ENCODE measurements at places on chromosomes 2 and 18. TPM values are rescaled to one million over a fixed set of nuclear protein-coding genes. Genes with fewer than 3 reads are reported as not detected.

- no peak overlapping the region for H3K27ac ChIP-seq
- no peaks in the 10 kb centered on the region for H3K4me1 ChIP-seq
- DNase-seq = no peak
- H3K4me3 ChIP-seq = no peak overlapping the region
Observed at GRCh38 chr18:53796040-53796729, 428.3 kb downstream of the MBD2 start.

The CHST9 gene
- polyA plus RNA-seq = not detected

GRCh38 chr2:86622519-86623042 lies 1.1 kb downstream of the RNF103 start:
- DNase-seq = peak; percentile 57
- H3K4me1 ChIP-seq = peaks cover 17% of the 10 kb centered on the region
- peak overlapping the region; percentile 71 for H3K4me3 ChIP-seq
- H3K36me3 ChIP-seq = peaks cover 1% of the 10 kb centered on the region
- no peaks in the 10 kb centered on the region for H3K27me3 ChIP-seq

- H3K27me3 ChIP-seq = no peaks in the 10 kb centered on the region
- H3K27ac ChIP-seq = no peak overlapping the region
- H3K36me3 ChIP-seq = no peaks in the 10 kb centered on the region
- no peak for DNase-seq
- H3K4me1 ChIP-seq = no peaks in the 10 kb centered on the region
- no peak overlapping the region for H3K4me3 ChIP-seq
Observed at GRCh38 chr18:3485153-3486149, 35.5 kb downstream of the TGIF1 start.

The RTKN gene
- 5.1 TPM for polyA plus RNA-seq

DNA sequence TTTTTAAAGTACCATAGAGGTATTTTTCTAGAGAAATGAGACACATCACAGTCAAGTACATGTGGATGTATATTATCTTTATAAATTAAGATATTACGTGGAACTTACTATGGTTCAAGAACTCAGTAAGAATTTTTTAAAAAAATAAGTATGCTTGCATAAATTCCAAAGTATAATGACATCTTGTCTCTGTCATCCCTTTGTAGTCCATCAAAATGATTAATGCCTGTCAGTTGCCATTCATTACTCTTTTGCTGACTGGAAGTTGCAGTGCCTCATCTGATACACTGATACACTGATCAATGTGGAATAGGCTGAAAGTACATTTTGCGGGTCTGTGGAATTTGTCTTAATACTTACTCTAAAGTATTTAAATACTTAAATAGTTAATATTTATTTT lies 177.2 kb downstream of the GALNT13 start:
- no peak overlapping the region for H3K27ac ChIP-seq
- H3K4me1 ChIP-seq = no peaks in the 10 kb centered on the region
- H3K27me3 ChIP-seq = no peaks in the 10 kb centered on the region
- DNase-seq = no peak

DNA sequence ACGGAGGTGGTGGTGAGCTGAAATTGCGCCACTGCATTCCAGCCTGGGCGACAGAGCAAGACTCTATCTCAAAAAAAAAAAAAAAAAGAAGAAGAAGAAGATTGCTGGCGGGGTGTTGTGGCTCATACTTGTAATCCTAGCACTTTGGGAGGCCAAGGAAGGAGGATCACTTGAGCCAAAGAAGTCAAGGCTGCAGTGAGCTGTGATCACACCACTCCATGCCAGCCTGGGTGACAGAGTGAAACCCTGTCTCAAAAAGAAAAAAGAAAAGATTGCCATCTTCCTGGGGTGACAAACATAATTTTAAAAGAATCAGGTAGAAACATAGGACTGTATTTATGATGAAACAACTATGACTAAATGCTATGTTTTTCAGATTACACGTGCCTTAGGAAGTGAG lies 55.1 kb upstream of the EML4 start:
- no peak overlapping the region for H3K27ac ChIP-seq
- peaks cover 71% of the 10 kb centered on the region for H3K4me1 ChIP-seq
- H3K27me3 ChIP-seq = no peaks in the 10 kb centered on the region
- no peak overlapping the region for H3K4me3 ChIP-seq
- H3K36me3 ChIP-seq = no peaks in the 10 kb centered on the region

DNA sequence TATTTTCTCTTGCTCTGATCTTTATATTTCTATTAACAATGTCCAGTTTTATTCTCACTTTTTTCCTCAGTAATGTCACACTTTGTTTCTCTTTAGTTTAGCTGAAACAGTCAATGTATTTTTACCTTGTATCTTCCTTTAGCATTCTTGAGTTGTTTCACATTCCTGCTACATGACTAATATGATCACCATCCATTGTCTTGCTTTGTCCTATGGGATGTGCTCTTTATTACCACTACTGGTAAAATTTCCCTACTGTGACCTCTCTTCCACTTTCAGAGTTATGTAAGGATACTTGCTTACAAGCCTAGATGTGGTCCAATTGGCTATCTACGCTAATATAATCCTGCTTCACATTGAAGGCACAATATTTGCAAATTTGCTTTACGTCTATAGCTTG lies 457.9 kb downstream of the PIK3C3 start:
- no peaks in the 10 kb centered on the region for H3K4me1 ChIP-seq
- no peak for DNase-seq
- H3K27ac ChIP-seq = no peak overlapping the region
- no peaks in the 10 kb centered on the region for H3K36me3 ChIP-seq

DNA sequence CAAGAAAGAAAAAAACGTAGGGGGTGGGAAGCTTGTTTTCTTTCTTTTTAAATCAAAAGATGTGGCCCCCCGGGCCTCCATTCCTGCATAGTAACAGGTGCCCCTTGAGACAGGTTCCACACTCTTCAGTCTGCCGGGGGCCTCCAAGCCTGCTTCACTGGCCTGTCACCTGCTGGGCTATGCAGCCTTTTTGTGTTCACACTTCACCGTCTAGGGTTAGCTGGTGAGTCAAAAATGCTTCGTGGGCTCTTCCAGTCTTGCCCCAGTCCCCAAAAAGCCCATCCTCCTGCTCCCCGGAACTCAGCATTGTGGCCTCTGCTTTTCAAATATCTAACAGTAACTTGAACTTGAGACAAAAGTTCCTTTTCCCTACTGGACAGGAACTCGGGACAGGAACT lies 67.9 kb downstream of the POLR1A start:
- DNase-seq = peak; percentile 25
- peak overlapping the region; percentile 99 for H3K27ac ChIP-seq
- H3K36me3 ChIP-seq = no peaks in the 10 kb centered on the region
- no peaks in the 10 kb centered on the region for H3K27me3 ChIP-seq

GRCh38 chr2:207165121-207166038 lies at the start of gene KLF7:
TSS of gene KLF7 (minus strand) at chr2:207165948. CDS start at chr2:207165568, 380 bp downstream.
- no peaks in the 10 kb centered on the region for H3K27me3 ChIP-seq
- no peaks in the 10 kb centered on the region for H3K36me3 ChIP-seq
- peak; percentile 76 for DNase-seq

GRCh38 chr2:174350018-174350417 lies 15.3 kb downstream of the SP9 start:
- H3K36me3 ChIP-seq = peaks cover 12% of the 10 kb centered on the region
- DNase-seq = no peak
- H3K4me3 ChIP-seq = no peak overlapping the region
- H3K27me3 ChIP-seq = peaks cover 5% of the 10 kb centered on the region

- peak overlapping the region; percentile 56 for H3K4me3 ChIP-seq
- H3K27ac ChIP-seq = no peak overlapping the region
- DNase-seq = peak; percentile 62
- H3K27me3 ChIP-seq = no peaks in the 10 kb centered on the region
- H3K36me3 ChIP-seq = no peaks in the 10 kb centered on the region
- H3K4me1 ChIP-seq = peaks cover 42% of the 10 kb centered on the region
Observed at GRCh38 chr2:19362755-19363473, 4.5 kb upstream of the OSR1 start.

GRCh38 chr2:8590938-8591337 lies 90.9 kb upstream of the ID2 start:
- peaks cover 4% of the 10 kb centered on the region for H3K4me1 ChIP-seq
- no peak overlapping the region for H3K27ac ChIP-seq
- H3K4me3 ChIP-seq = no peak overlapping the region
- H3K36me3 ChIP-seq = no peaks in the 10 kb centered on the region
- H3K27me3 ChIP-seq = peaks cover 12% of the 10 kb centered on the region
- DNase-seq = no peak

The KCNS3 gene
- not detected for polyA plus RNA-seq

The TSPYL6 gene
- polyA plus RNA-seq = not detected

The GALR1 gene
- polyA plus RNA-seq = not detected

The TRIM43 gene
- not detected for polyA plus RNA-seq

DNA sequence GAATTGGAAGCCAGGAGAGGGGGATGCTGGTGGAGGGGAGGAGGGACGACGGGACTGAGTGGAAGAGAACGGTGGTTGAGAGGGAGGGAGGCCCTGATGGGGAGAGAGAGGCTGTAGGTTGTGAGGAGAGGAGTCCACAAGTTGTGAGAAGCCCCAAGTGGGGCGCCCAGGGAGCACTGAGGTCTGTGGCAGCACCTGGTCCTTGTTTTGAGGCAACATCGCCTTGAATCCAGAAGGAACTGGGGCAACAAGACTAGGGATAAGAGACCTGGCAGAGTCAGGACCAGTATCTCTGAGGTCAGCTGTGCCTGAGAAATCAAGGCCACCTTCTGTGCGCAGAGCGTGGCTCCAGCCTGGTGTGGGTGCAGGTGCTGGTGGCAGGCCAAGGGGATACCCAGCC lies 1.1 kb downstream of the PRR30 start:
- peaks cover 17% of the 10 kb centered on the region for H3K4me1 ChIP-seq
- no peaks in the 10 kb centered on the region for H3K36me3 ChIP-seq
- no peak overlapping the region for H3K4me3 ChIP-seq
- no peak overlapping the region for H3K27ac ChIP-seq
- DNase-seq = no peak

The SYT4 gene
- not detected for polyA plus RNA-seq

DNA sequence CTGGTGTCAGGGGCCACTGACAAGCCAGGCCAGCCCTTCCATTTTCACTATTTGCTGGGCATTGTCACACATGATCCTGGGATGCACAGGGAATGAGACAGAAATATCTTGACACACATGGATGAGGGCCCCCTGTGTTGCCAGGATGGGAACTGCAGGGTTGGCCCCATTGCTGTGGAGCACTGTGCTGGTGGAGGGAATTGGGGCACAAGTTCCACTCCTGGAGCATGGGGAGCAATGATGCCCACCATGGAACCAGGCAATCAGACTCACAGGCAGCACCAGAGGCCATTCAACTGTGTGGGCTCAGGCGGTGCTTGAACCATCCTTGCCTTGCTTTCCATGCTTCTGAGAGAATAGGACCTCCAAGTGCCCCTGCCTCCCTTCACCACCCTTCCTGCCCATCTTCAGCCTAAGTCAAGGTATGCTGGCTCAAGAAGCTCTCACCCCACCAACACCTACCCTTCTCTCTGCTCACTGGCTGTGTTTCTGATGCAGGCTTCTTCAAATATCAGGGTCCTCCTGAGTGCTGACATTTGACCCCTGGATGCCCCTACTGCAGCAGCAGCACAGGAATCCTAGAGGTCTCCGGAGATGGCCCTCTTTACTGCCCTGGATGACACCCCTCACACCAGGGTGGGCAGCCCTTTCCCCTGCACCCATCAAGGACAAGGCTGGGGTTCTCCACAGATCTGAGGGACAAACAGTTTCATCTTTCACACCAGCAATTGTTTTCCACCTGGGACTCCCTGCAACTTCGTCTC lies 11.0 kb downstream of the ADRA2B start:
- H3K4me3 ChIP-seq = no peak overlapping the region
- no peak overlapping the region for H3K27ac ChIP-seq
- no peaks in the 10 kb centered on the region for H3K4me1 ChIP-seq
- no peaks in the 10 kb centered on the region for H3K36me3 ChIP-seq

The PLCD4 gene
- polyA plus RNA-seq = 0.25 TPM

DNA sequence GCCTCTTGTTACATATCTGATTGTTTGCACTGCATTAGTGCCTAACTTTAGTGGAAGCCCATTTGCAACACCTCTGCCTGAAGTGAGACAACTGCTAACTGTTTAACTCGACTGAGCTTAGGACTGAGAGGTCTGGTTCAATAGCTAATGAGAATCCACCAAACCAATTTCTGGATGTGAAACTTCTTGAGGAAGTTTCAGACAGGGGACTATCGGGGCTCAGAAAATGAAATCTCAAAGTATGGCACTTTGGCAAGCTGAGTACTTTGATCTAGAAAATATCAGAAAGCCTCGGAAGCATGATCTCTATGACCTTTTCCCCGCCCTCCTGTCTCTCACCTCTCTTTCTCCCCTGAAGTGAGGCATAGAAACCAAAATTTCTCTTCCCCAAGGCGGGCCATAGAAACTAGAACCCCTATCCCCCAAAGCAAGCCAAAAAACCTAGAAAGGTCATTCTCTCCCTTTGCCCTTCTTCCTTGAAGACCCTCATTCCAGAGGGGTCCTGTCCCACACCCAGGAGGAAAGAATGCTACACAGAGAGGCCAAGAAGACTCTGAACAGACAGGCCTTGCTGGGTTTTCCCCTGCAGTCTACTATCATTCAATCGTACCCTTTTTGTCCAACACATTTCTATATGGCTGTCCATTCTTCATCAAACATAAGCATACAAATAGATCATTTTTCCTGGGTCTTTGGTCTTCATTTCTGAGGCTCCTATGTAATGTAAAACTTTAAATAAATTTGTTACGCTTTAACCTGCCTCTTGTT lies 69.6 kb upstream of the CREB1 start:
- H3K27me3 ChIP-seq = no peaks in the 10 kb centered on the region
- peak; percentile 28 for DNase-seq
- no peak overlapping the region for H3K4me3 ChIP-seq

- no peak overlapping the region for H3K4me3 ChIP-seq
- no peak for DNase-seq
- no peaks in the 10 kb centered on the region for H3K36me3 ChIP-seq
- no peak overlapping the region for H3K27ac ChIP-seq
Observed at GRCh38 chr2:129482626-129483025, 496.8 kb upstream of the RAB6C start.

The SETBP1 gene
- polyA plus RNA-seq = 13.3 TPM

The CAPN14 gene
- 2.2 TPM for polyA plus RNA-seq

DNA sequence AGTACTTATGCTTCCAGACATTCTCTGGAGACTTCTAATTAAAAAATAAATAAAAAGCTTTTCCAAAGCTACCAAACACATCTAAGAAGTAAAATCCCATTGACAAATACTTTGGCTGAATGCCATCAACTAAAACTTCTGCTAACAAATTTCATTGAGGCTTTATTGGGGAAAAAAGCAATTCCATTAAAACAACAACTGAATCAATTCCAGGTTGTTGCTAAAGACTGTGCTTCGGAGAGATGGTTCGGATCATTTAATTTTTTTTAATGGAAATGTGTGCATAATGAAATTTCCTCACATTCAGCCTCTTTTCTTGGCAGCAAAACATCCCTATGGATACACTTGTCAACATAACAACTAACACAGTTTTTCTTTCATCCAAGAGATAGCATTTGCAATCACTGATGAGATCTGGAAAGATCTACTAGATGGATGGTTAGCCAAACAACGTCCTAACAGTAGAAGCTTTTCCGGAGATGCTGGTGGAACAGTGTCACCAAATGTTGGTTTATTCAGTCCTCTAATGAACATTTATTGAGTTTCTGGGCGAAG lies 446.1 kb upstream of the FAM98A start:
- H3K4me3 ChIP-seq = no peak overlapping the region
- H3K36me3 ChIP-seq = no peaks in the 10 kb centered on the region
- no peak overlapping the region for H3K27ac ChIP-seq
- no peaks in the 10 kb centered on the region for H3K27me3 ChIP-seq
- DNase-seq = no peak
- no peaks in the 10 kb centered on the region for H3K4me1 ChIP-seq

The RAB6C gene
- 0.07 TPM for polyA plus RNA-seq

All from B cell (primary cell).